NCI-H1930 (cell line): ENCODE measurements at places on chromosomes 5 and 9.
A peak's percentile ranks its signal among the peaks of the same experiment; 100 is the strongest.

- DNase-seq = no peak
Measured at GRCh38 chr9:94153905-94154304, 69.6 kb downstream of the PTPDC1 start.

- DNase-seq = peak; percentile 15
Measured at GRCh38 chr5:132812781-132813598, at the start of gene SOWAHA. Gene SOWAHA (plus strand): TSS chr5:132813302. CDS start chr5:132813622, 320 bp downstream.

- no peak for DNase-seq
Measured at GRCh38 chr5:53983568-53984460, 326.6 kb downstream of the ARL15 start.

GRCh38 chr9:38133595-38133994 is 64.6 kb upstream of the SHB start:
- no peak for DNase-seq

- no peak for DNase-seq
Measured at GRCh38 chr9:94623253-94623652, 16.1 kb downstream of the FBP1 start.

DNA sequence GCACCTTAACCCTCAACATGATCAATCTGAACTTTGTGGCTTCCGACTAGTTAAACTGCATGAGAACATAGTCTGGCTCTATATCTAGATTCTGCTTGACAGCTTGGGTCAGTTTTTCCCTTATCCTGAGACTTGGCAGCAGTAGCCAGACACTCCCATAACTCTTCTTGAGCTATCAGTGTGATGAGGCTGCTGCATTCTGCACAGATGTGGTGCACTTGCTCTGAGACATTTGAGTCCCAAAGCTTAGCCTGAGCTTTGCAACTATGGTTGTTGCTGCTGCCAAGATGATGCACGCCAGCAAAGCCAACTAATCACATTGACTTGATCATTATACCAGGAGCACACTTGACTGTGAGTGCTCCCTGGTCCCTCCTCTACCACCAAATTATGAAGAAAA is 36.2 kb downstream of the MOCS2 start:
- no peak for DNase-seq

GRCh38 chr5:106089073-106089472 is 1581.7 kb downstream of the EFNA5 start:
- DNase-seq = no peak

DNA sequence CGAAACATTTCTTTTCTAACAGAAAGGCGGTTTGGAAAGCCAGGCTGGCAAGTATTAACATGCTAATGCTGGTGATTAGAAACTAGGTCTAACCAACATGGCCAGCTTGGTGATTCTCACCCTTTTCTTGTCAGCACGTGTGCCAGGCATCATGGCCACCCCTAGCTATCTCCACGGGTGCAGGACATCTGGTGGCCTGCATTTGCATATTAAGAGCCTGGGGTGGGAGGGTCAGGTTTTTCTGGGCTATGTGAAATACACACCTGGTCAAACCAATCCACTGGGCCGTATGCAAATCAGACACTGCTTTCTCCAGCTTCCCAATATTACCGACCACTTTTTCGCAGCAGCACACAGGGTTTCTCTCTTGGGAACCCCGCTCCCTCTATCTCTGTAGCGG is 612.1 kb downstream of the PTPRD start:
- DNase-seq = no peak

GRCh38 chr5:14720236-14720923 is 55.9 kb downstream of the OTULIN start:
- DNase-seq = no peak

DNA sequence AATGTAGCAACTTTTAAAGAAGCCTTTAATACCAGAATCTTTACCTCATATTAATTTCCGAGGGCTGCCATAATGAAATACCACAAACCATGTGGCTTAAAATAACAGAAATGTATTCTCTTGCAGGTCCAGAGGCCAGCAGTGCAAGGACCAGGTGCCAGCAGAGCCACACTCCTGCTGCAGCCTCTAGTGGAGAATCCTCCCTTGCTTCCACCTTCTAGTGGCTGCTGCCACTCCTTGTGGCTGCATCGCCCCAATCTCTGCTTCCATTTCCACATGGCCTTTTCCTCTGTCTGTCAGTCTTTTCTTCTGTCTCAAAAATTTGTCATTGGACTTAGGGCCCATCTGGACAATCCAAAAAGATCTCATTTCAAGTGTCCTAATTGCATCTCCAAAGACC is 401.5 kb downstream of the EFNA5 start:
- DNase-seq = no peak

DNA sequence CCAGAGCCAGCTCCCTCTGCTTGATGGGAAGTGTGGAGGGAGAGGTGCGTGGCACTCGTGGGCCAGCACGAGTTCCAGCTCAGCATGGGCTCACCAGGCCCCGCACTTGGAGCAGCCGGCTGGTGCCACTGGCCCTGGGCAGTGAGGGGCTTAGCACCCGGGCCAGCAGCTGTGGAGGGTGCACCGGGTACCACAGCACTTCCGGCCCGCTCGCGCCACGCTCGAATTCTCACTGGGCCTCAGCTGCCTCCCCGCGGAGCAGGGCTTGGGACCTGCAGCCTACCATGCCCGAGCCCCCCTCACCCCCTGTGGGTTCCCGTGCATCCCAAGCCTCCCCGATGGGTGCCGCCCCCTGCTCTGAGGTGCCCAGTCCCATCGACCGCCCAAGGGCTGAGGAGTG is 98.4 kb downstream of the DCP2 start:
- no peak for DNase-seq

GRCh38 chr9:83334320-83334719 is 203.9 kb downstream of the FRMD3 start:
- DNase-seq = peak; percentile 22

DNA sequence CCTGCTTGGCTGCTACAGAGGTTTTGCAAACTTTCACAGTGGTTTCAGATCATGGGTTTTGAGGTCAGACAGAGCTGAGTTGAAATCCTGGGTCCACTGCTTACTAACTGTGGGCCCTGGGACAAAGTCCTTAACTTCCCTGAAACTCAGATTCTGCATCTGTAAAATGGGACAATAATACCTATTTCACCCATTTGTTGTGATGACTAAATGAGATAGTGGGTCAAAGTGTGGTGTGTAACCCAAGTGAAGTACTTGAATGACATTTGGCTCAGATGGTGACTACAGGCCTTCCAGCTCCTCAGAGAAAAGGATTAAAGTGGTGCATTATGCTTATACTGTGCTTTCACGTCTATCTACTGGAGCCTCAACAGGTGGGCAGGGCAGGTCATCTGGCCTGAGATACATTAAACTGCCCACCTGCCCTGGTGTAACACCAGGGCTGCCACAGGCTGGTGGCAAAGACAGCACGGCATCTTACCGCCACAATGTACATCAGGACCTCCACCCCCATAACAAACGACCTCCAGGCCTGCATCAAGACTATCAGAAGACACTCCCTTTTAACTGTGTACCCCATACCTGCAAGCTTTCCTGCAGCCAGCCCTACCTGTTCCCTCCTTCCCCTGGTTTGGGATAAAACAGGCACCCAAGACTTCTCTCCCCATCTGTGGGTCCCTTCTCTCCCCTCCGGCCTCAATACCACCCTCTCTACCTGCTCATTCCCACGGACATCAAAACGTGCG is 846 bp upstream of the TRAF1 start:
- DNase-seq = no peak

DNA sequence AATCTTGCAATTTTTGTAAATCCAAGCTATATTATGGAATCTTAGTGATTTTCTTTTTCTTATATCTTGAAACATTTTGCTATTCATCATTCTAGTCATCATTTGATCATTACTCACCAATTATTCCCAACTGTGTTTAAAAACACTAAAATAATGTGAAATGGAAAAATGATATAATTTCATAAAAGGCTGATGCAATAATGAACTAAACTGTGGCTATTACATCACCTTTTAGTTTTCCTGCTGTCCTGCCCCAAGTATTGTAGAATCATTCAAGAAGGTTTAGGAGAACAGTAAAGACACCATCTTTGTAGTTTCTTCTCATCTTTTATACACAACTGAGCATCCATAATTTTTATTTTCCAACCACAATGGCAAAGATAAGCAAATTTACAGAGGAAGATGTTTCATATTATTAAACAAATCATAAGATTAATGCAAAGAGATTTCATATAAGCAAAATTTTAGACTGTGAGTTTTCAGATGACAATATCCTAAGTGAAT is 431.0 kb upstream of the SLC30A5 start:
- DNase-seq = no peak

DNA sequence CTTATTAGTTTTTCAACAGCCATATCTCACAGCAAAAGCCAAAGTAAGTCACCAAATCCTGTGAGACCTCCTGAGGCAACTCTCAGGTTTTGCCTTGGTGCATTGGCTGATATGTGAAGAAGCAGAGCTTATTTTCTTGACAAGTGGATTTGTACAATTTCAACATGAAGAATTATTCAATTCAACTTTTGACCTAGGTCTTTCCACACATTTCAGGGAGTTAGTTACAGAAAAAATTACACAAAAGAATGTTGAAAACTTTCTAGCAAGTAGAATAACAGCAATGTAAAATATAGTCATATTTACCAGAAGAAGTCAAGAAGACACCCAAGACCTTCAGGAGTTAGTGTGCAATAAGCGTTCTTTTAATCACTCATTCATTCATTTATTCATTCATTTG is 62.4 kb upstream of the ADRB2 start:
- no peak for DNase-seq

DNA sequence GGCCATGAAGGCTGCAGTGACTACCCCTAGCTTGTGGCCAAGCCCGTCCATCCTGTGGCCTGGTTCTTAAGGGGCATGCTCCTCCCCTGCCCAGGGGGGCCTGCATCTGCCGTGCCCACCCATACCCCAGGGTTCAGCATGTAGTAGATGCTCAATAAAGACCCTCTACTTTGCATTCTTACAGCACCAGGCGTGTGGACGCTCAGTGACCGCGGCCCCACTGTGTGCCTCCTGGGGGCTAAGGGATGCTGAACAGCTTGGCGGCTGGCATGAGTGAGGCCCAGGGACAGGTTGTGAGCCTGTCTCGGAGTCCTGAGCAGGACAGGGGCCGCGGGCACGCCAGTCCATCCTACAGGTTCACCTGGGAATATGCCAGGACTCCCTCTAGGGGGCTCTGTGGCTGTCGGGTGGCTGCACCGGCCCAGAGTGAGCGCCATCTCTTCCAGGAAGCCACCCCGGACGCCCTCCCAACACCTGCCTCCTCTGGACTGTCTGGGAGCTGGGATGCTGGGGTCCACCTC is 9.1 kb downstream of the NOTCH1 start:
- DNase-seq = no peak

DNA sequence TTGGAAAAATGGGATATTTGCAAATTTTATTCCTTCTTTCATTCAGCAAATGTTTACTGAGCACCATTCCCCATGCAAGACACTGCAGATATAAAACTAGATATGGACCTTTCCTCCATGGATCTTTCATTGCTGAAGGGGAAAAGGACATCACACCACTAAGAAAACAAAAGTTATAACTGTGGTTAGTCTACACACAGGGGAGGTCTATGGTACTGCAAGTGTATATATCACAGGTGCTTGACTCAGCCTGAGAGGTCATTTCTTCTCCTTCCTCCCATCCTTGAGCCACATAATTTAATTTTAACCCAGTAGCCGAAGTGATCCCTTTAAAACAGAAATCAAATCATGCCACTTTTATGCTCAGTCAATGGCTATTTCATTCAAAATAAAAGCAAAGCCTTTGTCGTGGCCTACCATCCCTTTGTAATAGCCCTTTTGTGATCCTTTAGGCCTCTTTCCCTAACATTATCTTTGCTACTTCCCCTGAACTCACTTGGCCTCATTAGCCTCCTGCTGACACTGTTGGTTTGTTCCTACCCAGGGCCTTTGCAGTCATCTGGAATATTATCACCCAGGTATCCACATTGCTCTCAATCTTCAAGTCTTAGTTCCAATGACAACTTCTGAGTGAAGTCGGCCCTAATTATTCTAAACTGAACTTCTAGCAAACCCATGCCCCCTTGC is 213.2 kb downstream of the GABRB2 start:
- DNase-seq = no peak

- DNase-seq = no peak
Measured at GRCh38 chr9:27428551-27428950, 95.5 kb upstream of the IFNK start.

GRCh38 chr5:160064995-160065614 is 54.1 kb downstream of the PWWP2A start:
- no peak for DNase-seq

- DNase-seq = peak; percentile 1
Measured at GRCh38 chr5:106094204-106094607, 1576.5 kb downstream of the EFNA5 start.

DNA sequence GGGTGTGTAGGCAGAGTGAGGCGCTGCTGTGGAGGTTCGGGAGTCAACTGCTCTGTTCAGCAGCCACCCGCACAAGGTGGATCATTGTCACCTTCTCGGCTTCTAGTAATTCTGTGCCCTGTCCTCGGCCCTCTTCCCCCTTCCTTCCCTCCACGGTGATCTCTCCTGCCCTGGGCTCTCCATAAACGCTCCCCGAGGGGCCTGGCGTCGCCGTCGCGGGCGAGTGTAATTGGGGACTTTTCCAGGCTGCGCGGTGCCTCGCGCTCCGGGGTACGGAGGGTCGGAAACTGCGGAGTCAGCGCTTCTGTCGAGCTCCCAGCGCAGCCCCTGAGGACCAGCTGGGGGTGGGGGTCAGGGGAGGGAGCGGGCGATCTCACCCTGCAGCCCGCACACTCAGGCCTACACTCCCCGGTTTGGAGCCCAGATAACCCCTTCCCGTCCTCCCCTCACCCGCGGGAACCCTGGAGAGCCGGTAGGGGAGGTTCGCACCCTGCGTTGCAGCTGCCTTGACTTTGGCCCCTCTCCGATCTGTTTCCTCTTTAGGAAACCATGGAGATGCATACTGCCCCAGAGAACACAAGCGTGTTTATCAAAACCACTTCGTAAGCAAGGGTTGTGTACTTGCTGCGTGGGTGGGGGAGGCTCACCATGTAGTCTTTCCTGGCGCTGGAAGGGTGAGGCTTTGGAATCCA is 188.3 kb upstream of the ZNF618 start:
- no peak for DNase-seq

- no peak for DNase-seq
Measured at GRCh38 chr5:90287036-90287435, 122.5 kb downstream of the CETN3 start.

GRCh38 chr9:89992326-89993198 is 387.8 kb downstream of the GADD45G start:
- no peak for DNase-seq

DNA sequence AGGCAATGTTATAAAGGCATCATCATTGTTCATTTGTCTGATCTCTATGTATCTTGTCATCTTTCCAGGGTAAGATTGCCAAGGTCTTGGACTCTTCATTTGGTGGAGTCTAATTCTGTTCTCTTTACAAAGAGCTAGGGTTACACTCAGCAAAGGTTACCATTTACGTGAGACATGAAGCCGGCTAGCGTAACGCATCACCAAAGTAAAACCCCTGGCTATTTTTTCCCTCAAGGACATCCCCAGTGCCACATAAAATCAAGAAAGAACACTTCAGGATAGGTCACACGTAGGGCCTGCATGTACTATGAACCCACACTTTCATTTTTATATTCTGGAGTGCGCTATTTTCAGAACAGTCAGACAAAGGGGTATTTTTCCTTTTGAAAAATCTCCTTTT is 20.0 kb upstream of the MYOT start:
- DNase-seq = no peak

GRCh38 chr5:68099327-68099726 is 116.2 kb upstream of the PIK3R1 start:
- no peak for DNase-seq

- no peak for DNase-seq
Measured at GRCh38 chr9:124813501-124814163, 36.7 kb downstream of the OLFML2A start.

- DNase-seq = no peak
Measured at GRCh38 chr5:35884191-35884769, 27.6 kb downstream of the IL7R start.

- DNase-seq = no peak
Measured at GRCh38 chr5:180553530-180553929, 37.8 kb downstream of the SCGB3A1 start.
